SHP77 (cell line): ENCODE measurements at places on chromosomes 7 and 10.

GRCh38 chr10:95395947-95396449 lies 105.2 kb upstream of the PDLIM1 start:
- DNase-seq: no peak

DNA sequence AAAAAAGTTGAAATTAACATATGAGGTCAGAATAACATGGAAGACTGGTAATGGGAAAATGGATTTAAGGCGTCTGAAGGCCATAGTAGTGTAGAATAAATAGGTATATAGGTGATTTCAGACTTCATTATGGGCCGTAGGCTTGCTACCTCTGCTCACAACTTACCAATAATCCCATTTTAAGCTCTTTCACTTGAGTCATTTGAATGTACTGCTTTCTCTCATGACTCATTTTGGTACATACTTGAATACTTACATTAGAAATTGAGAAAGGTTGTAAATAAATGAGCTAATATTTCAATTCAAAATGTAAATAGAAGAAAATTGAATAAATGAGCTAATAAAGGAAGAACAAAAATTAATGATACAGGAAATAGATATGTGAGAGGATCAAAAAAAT lies 42.2 kb upstream of the NEUROD6 start:
- no peak for DNase-seq

- no peak for DNase-seq
Measured at GRCh38 chr7:25949736-25950487, 202.1 kb upstream of the NFE2L3 start.

DNA sequence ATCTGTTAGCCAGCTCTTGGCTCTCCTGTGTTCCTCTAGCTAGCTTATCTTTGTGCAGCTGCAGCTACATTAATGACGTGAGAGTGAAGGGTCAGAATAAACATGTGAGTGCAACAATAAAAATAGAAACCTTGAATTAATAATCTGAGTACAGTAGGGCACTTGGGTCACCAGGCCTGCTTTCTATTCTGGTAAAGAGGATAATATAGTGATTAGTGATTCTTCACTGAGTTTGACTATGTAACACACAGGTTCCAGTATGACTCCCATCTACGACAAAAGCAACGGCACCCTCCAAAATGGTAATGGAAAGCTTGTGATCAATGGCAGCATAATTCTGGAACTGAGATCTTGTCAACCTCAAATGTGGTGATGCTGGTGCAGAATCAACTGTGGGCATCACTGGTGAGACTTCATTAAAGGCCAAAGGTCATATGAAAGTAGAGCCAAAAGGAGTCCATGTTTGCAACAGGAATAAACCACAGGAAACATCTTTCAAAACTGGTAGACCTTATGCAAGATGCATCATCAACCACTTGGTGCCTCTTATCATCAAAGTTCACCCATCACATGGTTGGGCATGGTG lies 77.6 kb downstream of the NRBF2 start:
- DNase-seq: no peak
